ENCODE measurements at places on chromosomes 3 and 15. TPM values are rescaled to one million over a fixed set of nuclear protein-coding genes. Genes with fewer than 3 reads are reported as not detected.

DNA sequence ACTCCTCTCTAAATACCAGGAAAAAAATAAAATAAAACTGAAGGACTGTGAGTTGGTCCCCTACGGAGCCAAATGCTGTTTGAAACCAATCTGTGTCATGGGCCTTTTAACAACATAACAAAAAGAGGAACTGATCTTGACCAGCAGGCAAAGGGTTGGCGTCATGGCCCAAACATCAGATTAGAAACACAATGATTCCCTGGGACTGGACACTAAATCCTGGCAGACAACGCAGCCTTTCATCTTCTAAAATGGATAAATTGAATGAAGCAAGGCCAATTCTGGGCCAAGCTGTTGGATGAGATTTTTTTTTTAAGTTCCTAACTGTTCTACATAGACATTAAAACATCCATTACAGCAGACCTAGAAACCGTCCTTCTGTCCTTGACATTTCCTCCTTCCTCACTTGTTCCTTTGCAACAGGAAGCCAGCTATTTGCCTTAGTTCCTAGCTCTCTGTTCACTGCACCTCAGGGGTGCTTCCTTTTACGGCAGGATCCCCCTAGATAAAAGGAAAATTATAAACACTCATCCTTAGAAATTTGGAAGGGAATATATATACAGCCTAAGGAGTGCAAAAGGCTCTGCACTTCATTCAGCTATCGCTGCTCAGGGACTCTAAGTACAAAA lies 21.6 kb upstream of the TAFA4 start:
- peak; percentile 62 for DNase-seq
- H3K36me3 ChIP-seq: no peaks in the 10 kb centered on the region
- H3K27me3 ChIP-seq: no peaks in the 10 kb centered on the region
- peaks cover 11% of the 10 kb centered on the region for H3K4me1 ChIP-seq
- H3K4me3 ChIP-seq: no peak overlapping the region
- peak overlapping the region; percentile 50 for H3K27ac ChIP-seq

The H1-8 gene
- not detected for total RNA-seq

GRCh38 chr3:164486150-164486549 lies 592.1 kb downstream of the SI start:
- H3K4me1 ChIP-seq: no peaks in the 10 kb centered on the region
- no peaks in the 10 kb centered on the region for H3K27me3 ChIP-seq
- H3K27ac ChIP-seq: no peak overlapping the region
- no peak for DNase-seq

The BCHE gene
- 5.8 TPM for total RNA-seq

GRCh38 chr15:58584789-58585461 lies 153.1 kb downstream of the LIPC start:
- no peak overlapping the region for H3K4me3 ChIP-seq
- no peaks in the 10 kb centered on the region for H3K27me3 ChIP-seq
- H3K4me1 ChIP-seq: no peaks in the 10 kb centered on the region
- H3K27ac ChIP-seq: no peak overlapping the region
- no peaks in the 10 kb centered on the region for H3K36me3 ChIP-seq
- no peak for DNase-seq

The RASGRF1 gene
- 0.28 TPM for total RNA-seq

DNA sequence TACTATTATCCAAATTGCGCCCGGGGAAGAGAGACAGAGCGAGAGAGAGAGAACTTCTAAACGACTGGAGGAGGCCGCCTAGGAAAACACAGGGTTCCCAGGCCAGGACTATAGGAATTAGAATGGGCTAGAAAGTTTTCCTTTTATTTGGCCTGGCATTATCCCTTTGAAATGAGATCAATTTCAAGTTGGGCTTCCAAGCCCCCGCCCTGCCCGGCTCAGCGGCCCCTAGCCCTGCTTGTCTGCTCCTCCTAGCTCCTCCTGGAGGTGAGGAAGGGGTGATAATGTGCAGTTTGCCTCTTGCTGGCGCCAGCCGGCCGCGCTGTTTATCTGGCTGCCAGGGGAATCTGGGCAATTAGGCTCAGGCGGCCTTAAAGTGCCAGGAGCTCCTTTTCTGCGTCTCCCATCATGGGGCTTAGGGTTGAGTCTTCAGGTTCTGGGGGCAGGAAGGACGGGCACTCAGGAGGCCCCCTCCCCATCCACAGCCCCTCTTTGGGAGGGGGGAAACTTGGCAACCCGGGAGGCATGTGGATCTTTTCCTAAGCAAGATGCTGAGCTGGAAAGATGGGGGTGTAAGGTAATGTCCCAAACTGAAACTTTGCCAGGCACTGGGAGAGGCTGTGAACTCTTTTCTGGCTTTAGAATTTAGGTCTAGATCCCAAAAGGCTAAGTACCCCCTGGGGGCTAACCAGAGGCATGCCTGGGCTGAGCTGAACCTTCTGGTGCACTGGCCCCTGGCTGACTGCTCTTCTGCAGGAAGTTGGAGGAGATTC lies 5.5 kb downstream of the SMAD6 start:
- DNase-seq: no peak
- H3K27me3 ChIP-seq: no peaks in the 10 kb centered on the region
- no peaks in the 10 kb centered on the region for H3K36me3 ChIP-seq
- peaks cover 21% of the 10 kb centered on the region for H3K4me1 ChIP-seq
- H3K27ac ChIP-seq: no peak overlapping the region

The SENP5 gene
- total RNA-seq: 21.2 TPM

The ISLR gene
- total RNA-seq: 50.5 TPM

GRCh38 chr3:18593231-18593630 lies 168.1 kb upstream of the SATB1 start:
- H3K27me3 ChIP-seq: no peaks in the 10 kb centered on the region
- no peaks in the 10 kb centered on the region for H3K4me1 ChIP-seq
- H3K4me3 ChIP-seq: no peak overlapping the region
- DNase-seq: no peak
- H3K36me3 ChIP-seq: no peaks in the 10 kb centered on the region
- no peak overlapping the region for H3K27ac ChIP-seq

GRCh38 chr3:136621628-136622027 lies 130.6 kb downstream of the STAG1 start:
- DNase-seq: no peak
- H3K4me1 ChIP-seq: no peaks in the 10 kb centered on the region
- no peak overlapping the region for H3K4me3 ChIP-seq
- H3K27me3 ChIP-seq: no peaks in the 10 kb centered on the region

The CIDEC gene
- not detected for total RNA-seq

DNA sequence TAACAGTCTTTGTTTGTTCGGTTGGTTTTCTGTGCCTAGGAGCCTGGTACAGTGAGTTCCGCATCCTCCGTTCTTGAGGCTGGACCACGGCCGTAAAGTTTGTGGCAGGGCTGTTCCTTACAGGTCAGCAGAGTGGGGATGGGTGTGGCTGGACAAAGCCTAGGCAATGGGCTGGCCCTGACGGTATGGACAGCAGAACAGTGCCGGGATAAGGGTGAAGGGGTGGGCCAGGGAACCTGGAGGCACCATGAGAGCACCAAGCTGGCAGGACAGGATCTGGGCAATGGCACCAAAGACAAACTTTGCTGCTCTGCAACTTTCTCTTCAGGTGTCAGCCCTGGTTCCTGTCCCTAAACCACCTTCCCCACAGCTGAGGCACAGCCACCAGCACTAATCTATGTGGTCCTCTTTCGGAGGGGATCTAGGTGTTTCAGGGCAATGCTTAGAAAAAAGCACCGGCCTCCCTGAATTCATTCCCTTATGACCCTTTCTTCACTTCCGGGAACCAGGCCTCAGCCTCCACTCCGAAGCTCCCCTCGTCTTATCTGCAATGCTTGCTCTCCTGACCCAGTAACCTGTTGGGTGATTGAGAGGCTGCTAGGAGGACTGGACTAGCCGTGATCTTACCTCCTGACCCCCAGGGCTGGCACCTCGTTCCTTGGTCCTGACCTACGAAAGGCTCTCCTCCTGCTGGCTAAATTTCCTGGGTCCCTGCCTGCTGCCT lies 54.4 kb downstream of the KLHL6 start:
- no peaks in the 10 kb centered on the region for H3K36me3 ChIP-seq
- no peaks in the 10 kb centered on the region for H3K27me3 ChIP-seq
- H3K27ac ChIP-seq: no peak overlapping the region
- no peak overlapping the region for H3K4me3 ChIP-seq
- no peak for DNase-seq

GRCh38 chr3:32373844-32374243 lies 17.8 kb upstream of the CMTM7 start:
- DNase-seq: no peak
- no peak overlapping the region for H3K27ac ChIP-seq
- no peaks in the 10 kb centered on the region for H3K27me3 ChIP-seq
- no peaks in the 10 kb centered on the region for H3K36me3 ChIP-seq

- H3K27me3 ChIP-seq: no peaks in the 10 kb centered on the region
- no peaks in the 10 kb centered on the region for H3K36me3 ChIP-seq
- no peak overlapping the region for H3K27ac ChIP-seq
- no peak for DNase-seq
- H3K4me1 ChIP-seq: no peaks in the 10 kb centered on the region
- H3K4me3 ChIP-seq: no peak overlapping the region
Measured at GRCh38 chr15:65211482-65211982, 259 bp upstream of the CILP start.

GRCh38 chr3:9781978-9782603 lies 10.2 kb downstream of the TADA3 start:
- H3K36me3 ChIP-seq: no peaks in the 10 kb centered on the region
- H3K27me3 ChIP-seq: no peaks in the 10 kb centered on the region
- no peak overlapping the region for H3K4me3 ChIP-seq

DNA sequence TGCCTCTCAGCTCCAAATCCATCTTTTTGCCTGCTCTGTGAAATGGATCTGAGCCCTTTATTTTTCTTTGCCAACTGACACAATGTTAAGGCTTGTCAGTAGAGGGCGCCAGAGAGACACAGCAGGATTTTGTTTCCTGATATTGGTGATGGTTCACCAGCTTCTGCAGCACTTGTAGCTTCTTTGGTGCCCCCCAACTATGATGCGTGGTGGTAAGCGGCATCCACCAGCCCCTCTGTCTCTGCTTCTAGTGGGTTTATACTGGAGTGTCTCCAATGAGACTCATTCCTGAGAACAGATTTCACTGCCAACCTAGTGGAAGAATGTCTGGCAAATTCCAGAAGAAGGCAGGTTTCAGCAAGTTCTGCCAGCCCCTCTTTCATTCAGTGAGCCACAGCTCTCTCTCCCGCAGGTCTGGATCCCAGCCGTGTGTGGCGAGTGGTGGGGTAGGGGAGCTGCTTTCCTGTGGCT lies 471.9 kb upstream of the FRG2C start:
- no peaks in the 10 kb centered on the region for H3K4me1 ChIP-seq
- H3K4me3 ChIP-seq: no peak overlapping the region
- H3K27ac ChIP-seq: no peak overlapping the region
- DNase-seq: peak; percentile 47
- H3K36me3 ChIP-seq: no peaks in the 10 kb centered on the region

DNA sequence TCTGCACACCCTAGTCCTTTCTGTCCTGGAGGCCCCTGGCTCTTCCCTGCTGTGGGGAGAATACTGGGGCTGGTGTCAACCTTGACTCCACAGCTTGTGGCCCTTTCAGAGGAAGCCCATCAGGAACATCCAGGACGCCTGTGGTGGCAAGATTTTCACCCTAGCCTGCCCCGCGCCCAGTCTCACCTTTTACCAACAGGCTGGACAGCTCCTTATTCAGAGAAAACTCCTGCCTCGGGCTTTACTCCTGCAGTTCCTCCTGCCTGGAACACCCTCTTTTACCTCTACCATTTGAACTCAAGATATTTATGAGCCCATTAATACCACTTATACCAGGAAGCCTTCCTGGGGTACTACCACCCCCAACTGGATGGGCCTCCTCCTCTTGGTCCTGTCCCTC lies 2.7 kb upstream of the CACNA2D2 start:
- no peaks in the 10 kb centered on the region for H3K4me1 ChIP-seq
- no peaks in the 10 kb centered on the region for H3K36me3 ChIP-seq
- DNase-seq: no peak
- H3K27me3 ChIP-seq: no peaks in the 10 kb centered on the region

GRCh38 chr15:66400351-66400774 lies 13.7 kb downstream of the MAP2K1 start:
- H3K27ac ChIP-seq: no peak overlapping the region
- DNase-seq: no peak
- peaks cover 5% of the 10 kb centered on the region for H3K4me1 ChIP-seq
- no peaks in the 10 kb centered on the region for H3K36me3 ChIP-seq

GRCh38 chr3:137582484-137582883 lies 181.6 kb upstream of the SOX14 start:
- no peak overlapping the region for H3K27ac ChIP-seq
- no peaks in the 10 kb centered on the region for H3K27me3 ChIP-seq
- no peak for DNase-seq
- no peak overlapping the region for H3K4me3 ChIP-seq

DNA sequence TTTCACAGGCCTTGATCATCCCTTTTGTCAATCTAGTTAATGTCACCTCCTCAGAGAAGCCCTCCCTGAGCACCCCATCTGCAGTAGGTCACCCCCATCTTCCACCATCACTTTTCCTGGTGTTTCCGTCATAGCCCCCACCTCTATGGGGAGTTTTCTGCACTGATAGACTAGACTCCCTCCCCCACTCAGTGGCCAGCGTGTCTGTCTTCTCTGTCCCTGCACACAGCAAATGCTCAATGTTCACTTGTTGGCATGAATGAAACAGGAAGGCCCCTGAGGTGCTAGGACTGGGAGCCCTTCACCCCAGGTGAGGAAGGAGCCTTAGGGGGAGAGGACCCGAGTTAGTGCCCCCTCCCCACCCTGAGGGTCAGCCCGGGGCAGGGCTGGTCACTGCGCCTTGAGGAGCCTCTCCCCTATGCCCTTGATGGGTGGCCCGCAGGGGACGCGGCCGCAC lies 15.8 kb upstream of the FANCD2 start:
- H3K27me3 ChIP-seq: no peaks in the 10 kb centered on the region
- DNase-seq: no peak
- H3K4me1 ChIP-seq: peaks cover 23% of the 10 kb centered on the region
- no peaks in the 10 kb centered on the region for H3K36me3 ChIP-seq
- H3K4me3 ChIP-seq: peak overlapping the region; percentile 46
- H3K27ac ChIP-seq: no peak overlapping the region

The LTK gene
- total RNA-seq: 0.33 TPM

The ADGRG7 gene
- total RNA-seq: not detected

The SNTN gene
- total RNA-seq: not detected

The OCA2 gene
- not detected for total RNA-seq

GRCh38 chr3:53691885-53692284 lies 154.3 kb downstream of the CHDH start:
- H3K27ac ChIP-seq: no peak overlapping the region
- no peak for DNase-seq
- H3K27me3 ChIP-seq: no peaks in the 10 kb centered on the region
- no peaks in the 10 kb centered on the region for H3K36me3 ChIP-seq
- H3K4me3 ChIP-seq: no peak overlapping the region
- no peaks in the 10 kb centered on the region for H3K4me1 ChIP-seq

The LRRC31 gene
- total RNA-seq: not detected

All from adrenal gland (tissue), 19 donors.